ENCODE measurements at places on chromosomes 3 and 15. TPM values are rescaled to one million over a fixed set of nuclear protein-coding genes. Genes with fewer than 3 reads are reported as not detected.

FOXL2 gene
- 0.13 TPM for total RNA-seq

ANKUB1 gene
- not detected for total RNA-seq

SCN11A gene
- 0.27 TPM for total RNA-seq

TM6SF1 gene
- total RNA-seq, result 42.3 TPM

SUSD5 gene
- 0.93 TPM for total RNA-seq

CPEB1 gene
- total RNA-seq, result not detected

SLC27A2 gene
- not detected for total RNA-seq

NPHP3 gene
- 55.2 TPM for total RNA-seq

LRTM1 gene
- not detected for total RNA-seq

STARD9 gene
- total RNA-seq, result 15.2 TPM

OIP5 gene
- 16.9 TPM for total RNA-seq

RLBP1 gene
- not detected for total RNA-seq

KBTBD8 gene
- total RNA-seq, result 6.0 TPM

GRM7 gene
- total RNA-seq, result not detected

FAM240A gene
- not detected for total RNA-seq

PARP15 gene
- 0.57 TPM for total RNA-seq

ARHGEF26 gene
- 0.80 TPM for total RNA-seq

BTLA gene
- not detected for total RNA-seq

IL17RD gene
- total RNA-seq, result 2.5 TPM

WNT5A gene
- 0.27 TPM for total RNA-seq
